ENCODE measurements at places on chromosomes 6 and 20.

- DNase-seq, result no peak
Observed at GRCh38 chr20:62136283-62137091, 6.7 kb downstream of the PSMA7 start.

GRCh38 chr6:45567879-45568278 is 190.1 kb upstream of the SUPT3H start:
- no peak for DNase-seq

DNA sequence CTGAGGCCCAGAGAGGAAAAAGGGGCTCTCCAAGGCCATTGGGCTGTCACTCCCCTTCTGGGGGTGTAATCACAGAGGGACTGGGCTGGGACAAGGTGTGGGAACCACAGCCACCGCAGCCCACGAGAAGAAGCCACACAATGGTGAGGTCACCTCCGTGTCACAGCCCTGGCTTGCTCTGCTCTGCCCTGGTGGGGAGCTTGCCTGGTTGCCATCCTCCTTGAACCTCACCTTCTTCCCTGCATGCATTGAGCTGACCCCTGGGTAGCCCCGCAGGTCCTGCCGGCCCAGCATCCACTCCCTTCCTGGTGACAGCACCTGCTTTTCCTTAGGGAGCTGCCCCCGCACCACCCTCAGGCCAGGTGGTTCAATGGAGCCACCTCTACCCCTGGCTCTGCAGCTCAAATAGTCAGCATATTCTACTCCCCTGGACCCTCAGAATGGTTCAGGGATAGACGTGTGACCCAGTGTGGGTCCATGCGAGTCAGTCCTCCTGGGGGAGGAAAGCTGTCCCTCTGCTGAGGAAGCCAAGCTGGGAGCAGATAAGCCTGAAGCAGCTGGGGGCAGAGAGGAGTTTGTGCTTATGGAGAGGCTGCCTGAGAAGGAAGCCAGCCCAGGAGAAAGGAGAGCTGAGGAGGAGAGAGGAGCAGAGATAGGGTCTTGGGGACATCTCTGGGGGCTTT is 21.3 kb downstream of the RBM38 start:
- DNase-seq, result no peak

GRCh38 chr6:73624896-73625295 is 28.9 kb downstream of the SLC17A5 start:
- no peak for DNase-seq

- DNase-seq, result no peak
Observed at GRCh38 chr20:14568225-14568624, 230.8 kb upstream of the FLRT3 start.

DNA sequence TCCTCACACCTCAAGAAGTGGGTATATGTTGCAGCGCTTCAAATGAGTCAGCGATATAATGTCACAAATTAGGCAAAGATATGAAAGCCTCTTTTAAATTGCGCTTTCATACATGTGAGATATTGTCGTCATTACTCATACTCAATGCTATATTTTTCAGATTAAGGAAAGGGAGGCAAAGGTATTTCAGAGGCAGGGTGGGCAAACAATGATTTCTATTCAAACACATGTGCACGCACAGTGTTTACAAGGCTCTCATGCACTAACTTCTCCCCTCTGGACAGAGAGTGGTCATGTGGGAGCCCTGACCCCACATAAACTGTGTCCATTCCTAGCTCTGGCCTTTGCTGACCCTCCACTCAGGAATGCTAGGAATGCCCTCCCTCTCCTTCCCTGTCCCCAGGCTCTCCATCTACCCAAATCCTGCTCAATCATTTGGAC is 112.1 kb upstream of the TMEM170B start:
- DNase-seq, result no peak

DNA sequence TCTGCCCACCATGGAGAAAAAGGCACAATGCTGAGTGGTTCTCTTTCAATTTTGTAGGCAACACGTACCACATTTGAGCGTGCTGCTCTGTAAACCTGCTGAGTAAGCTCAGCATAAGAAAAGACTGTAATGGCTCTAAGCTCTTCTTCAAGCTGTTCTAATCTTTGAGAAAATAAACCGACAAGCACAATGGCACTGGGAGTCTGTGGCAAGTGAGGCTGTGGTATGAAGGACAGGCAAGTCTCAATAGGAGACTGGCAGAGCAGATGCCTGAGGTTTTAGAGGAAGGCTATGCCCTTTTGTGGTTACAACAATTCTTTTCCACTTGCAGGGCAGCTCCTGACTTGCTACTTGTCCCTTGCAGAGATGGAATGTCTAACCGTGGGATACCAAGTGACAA is 136.7 kb upstream of the EXOC2 start:
- no peak for DNase-seq

- no peak for DNase-seq
Observed at GRCh38 chr6:92667843-92668242, 751.5 kb downstream of the EPHA7 start.

DNA sequence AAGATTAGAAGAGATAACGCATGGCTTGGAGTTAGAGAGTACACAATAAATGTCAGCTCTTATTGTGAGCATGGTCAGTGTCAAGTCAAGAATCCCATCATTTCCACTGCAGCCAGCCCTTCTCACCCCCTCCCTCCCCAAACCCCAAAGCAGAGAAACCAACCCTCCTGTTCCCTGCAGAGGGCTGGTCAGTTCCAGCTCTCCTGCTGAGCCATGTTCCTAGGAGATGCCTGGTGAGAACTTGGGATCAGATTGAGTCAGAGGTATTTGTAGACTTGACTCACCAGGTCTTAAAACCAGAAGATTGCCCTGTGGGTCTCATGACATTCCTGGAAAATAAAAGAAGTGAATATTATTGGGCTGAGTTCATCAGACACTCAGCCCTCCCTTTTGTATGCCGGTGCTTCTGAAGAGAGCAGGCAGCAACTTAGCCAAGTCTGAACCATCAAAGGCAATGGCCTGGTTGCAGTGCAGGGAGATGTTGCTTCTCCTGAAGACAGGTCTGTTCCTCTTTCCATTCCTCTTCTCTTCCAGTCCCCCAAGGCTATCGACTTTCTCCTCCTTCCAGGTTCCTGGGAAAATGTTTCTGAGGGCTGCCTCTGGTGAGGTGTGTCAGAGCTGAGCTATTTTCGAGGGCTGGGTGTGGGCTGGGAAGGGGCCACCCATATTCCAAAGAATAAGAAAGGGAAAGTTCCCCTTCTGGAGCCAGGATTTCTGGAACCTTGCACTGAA is 278.2 kb upstream of the SUPT3H start:
- peak; percentile 99 for DNase-seq

DNA sequence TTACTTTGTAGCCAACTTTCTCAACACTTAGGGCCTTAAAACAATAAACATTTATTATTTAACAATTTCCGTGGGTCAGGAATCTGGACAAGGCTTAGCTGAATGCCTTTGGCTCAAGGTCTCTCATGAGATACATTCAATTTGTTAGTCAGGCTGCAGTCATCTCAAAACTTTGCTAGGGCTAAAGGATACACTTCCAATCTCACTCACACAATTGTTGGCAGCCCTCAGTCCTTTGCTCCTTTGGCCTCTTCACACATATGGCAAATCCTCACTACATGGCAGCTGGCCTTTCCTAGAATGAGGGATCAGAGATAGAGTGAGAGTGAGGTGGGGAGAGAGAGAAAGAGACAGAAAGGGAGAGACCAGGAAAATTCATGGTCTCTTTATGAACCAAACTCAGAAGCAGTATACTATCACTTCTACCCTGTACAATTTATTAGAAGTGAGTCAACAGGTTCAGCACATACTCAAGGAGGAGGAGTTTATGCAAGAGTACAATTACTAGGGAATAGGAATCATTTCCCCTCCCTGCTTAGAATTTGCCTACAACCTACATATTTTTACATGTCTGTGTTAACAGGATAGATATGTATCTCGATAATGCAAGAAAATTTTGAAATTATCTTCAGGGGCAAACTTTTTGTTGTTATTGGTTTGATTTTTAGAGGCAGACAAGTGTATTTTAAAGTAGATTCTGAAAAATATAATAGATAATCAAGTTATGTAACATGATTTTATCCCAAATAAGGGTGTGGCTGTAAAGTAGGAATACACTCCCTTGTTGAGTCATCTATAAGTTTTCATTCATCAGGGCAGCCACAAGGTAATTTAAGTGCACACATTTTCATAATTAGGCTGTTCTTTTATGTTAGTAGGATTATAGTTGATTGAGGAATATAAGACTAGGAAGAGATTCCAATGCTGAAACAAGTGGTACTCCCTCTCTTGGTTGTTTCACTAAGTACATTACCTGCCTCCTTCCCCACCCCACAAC is 85.9 kb upstream of the HMGCLL1 start:
- no peak for DNase-seq

- DNase-seq, result no peak
Observed at GRCh38 chr6:95693108-95693507, 115.8 kb downstream of the MANEA start.

Measured in HFFc6 (cell line).